ENCODE measurements at places on chromosomes 13 and 19. TPM values are rescaled to one million over a fixed set of nuclear protein-coding genes. Genes with fewer than 3 reads are reported as not detected.

The PSG5 gene
- not detected for total RNA-seq

The ACTMAP gene
- total RNA-seq = 3.8 TPM

The SYCN gene
- total RNA-seq = 3,883 TPM

The OR7C1 gene
- 0.03 TPM for total RNA-seq

The ATP4A gene
- 2.4 TPM for total RNA-seq

The CKM gene
- total RNA-seq = 1.2 TPM

The NPAS1 gene
- total RNA-seq = 0.21 TPM

The HNRNPM gene
- total RNA-seq = 47.7 TPM

The IZUMO2 gene
- not detected for total RNA-seq

The PEAK3 gene
- total RNA-seq = not detected

The SAFB2 gene
- 43.1 TPM for total RNA-seq

The KLK2 gene
- total RNA-seq = not detected

The TSEN34 gene
- total RNA-seq = 19.9 TPM

The MIER2 gene
- 7.0 TPM for total RNA-seq

The ZNF667 gene
- 2.0 TPM for total RNA-seq

The ZNF569 gene
- total RNA-seq = 1.7 TPM

DNA sequence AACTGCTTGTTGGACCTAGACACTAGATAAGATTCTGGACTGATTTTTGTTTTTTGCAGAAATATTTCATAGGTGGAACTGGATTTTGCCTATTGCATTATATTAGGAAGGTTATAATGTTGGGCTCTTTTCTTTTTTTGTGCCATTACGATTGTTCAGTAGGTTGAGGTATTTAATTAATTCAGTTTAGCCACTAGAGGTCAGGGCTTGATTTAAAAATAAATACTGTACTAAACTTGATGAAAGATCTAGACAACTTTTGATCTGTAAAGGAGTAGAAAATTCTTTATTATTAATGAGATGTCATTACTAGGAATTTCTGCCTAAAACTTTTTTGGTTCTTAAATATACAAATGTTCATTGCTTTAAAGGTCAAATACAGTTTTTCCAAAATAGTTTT is 15.2 kb upstream of the SUPT20H start:
- H3K36me3 ChIP-seq = no peaks in the 10 kb centered on the region
- H3K4me1 ChIP-seq = no peaks in the 10 kb centered on the region
- no peak for DNase-seq
- no peak overlapping the region for H3K4me3 ChIP-seq

- peak overlapping the region; percentile 71 for H3K4me3 ChIP-seq
- H3K27me3 ChIP-seq = no peaks in the 10 kb centered on the region
- DNase-seq = peak; percentile 44
- H3K27ac ChIP-seq = peak overlapping the region; percentile 78
These were observed 478 bp downstream of the LMO7 start for GRCh38 chr13:75636436-75637180.

GRCh38 chr13:44758630-44759383 is 182.7 kb upstream of the TSC22D1 start:
- peaks cover 53% of the 10 kb centered on the region for H3K4me1 ChIP-seq
- no peaks in the 10 kb centered on the region for H3K27me3 ChIP-seq

GRCh38 chr13:103517768-103518102 is 451.5 kb upstream of the SLC10A2 start:
- DNase-seq = no peak
- H3K4me3 ChIP-seq = no peak overlapping the region
- no peaks in the 10 kb centered on the region for H3K36me3 ChIP-seq
- no peaks in the 10 kb centered on the region for H3K27me3 ChIP-seq
- no peaks in the 10 kb centered on the region for H3K4me1 ChIP-seq

DNA sequence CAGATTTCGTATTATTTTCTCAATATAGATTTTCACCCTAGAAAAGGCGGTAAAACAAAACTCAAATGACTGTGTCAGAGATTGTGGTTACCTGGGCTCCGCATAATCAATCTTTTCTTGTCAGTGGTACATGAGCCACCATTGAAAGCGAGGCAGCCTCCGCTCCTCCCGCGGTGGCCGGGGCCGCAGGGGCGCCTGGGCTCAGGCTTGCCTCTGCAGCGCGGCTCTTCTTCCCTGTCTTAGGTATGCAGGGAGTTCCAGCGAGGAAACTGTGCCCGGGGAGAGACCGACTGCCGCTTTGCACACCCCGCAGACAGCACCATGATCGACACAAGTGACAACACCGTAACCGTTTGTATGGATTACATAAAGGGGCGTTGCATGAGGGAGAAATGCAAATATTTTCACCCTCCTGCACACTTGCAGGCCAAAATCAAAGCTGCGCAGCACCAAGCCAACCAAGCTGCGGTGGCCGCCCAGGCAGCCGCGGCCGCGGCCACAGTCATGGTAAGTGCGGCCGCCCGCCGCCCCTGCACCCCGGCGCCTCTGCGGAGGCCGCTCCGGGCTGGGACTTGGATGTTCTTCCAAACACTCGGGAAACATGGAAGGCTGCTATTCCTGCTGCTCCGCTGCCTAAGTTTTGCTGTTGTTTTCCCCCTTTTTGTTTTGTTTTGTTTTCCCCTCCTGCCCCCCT is 87.3 kb upstream of the RAP2A start:
- peaks cover 8% of the 10 kb centered on the region for H3K4me1 ChIP-seq
- no peak overlapping the region for H3K4me3 ChIP-seq
- no peak for DNase-seq

DNA sequence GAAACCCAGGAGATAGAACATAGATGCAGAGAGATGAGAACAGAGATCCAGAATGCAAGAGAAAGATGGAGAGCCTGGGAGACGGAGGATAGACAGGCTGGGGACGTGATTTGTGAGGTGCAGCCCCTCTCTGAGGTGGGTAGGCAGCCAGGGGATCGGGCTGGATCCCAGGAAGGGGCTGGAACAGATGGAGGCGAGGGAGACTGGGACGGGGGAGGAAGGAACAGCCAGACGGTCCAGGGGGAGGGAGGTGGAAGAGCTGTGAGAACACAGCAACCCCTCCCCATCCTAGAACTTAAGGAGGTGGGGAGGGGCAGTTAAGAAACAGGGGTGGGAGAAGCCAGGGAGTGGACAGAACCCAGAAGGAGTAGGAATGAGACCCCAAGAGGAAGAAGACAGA is 3.1 kb downstream of the SLC17A7 start:
- no peaks in the 10 kb centered on the region for H3K27me3 ChIP-seq
- no peak for DNase-seq
- H3K27ac ChIP-seq = no peak overlapping the region
- no peaks in the 10 kb centered on the region for H3K4me1 ChIP-seq

GRCh38 chr13:114104655-114105520 is 27.5 kb downstream of the RASA3 start:
- H3K27ac ChIP-seq = no peak overlapping the region
- no peaks in the 10 kb centered on the region for H3K36me3 ChIP-seq
- no peak overlapping the region for H3K4me3 ChIP-seq

DNA sequence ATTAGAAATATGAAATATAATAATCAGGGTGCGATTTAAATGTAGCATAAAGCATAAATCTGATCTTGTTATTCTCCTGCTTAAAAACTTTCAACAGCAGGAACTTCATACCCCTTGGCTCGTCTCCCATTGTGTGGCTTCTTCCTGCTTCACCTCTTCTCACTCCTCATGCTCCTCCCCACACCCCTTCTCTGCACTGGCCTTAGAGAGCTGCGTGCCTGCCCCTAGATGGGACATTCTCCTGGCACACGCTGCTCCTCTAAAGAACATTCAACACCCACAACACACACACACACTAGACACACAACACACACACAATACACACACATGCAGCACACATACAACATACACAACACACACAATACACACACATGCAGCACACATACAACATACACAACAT is 104.6 kb upstream of the RAP2A start:
- H3K4me3 ChIP-seq = no peak overlapping the region
- no peaks in the 10 kb centered on the region for H3K27me3 ChIP-seq

GRCh38 chr19:11152318-11153062 is 3.1 kb downstream of the SPC24 start:
- no peak overlapping the region for H3K27ac ChIP-seq
- no peaks in the 10 kb centered on the region for H3K36me3 ChIP-seq
- H3K4me3 ChIP-seq = no peak overlapping the region

GRCh38 chr13:62130062-62130970 is 714.7 kb upstream of the PCDH20 start:
- H3K27me3 ChIP-seq = no peaks in the 10 kb centered on the region
- no peak overlapping the region for H3K27ac ChIP-seq
- H3K36me3 ChIP-seq = no peaks in the 10 kb centered on the region
- DNase-seq = no peak
- H3K4me1 ChIP-seq = no peaks in the 10 kb centered on the region

DNA sequence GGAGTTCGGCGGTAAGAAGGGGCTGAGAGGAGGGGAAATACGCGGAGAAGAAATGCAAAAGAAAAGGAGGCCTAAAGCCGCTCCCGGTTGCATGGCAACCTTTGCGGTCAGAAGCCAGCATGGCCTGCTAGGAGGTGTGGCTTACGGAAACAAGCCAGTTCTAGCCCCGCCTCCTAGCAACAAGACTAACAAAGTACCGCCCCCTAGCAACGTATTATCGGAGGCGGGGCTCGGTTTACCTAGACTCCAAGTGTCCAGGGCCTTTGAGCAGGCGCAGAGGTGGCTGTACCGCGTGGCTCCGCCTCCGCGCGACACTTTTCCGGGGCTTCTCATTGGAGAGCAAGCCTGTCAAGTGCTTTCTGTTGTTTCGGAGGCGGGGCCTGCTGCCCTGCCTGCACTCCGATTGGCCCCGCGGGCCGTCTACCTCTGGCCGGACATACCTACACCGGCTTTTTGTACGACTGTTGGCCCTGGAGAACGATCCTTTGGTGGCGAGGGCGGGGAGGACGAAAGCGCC is 339 bp upstream of the CYTH2 start:
- H3K4me3 ChIP-seq = peak overlapping the region; percentile 83
- H3K36me3 ChIP-seq = peaks cover 29% of the 10 kb centered on the region
- H3K27me3 ChIP-seq = no peaks in the 10 kb centered on the region
- H3K27ac ChIP-seq = peak overlapping the region; percentile 91

DNA sequence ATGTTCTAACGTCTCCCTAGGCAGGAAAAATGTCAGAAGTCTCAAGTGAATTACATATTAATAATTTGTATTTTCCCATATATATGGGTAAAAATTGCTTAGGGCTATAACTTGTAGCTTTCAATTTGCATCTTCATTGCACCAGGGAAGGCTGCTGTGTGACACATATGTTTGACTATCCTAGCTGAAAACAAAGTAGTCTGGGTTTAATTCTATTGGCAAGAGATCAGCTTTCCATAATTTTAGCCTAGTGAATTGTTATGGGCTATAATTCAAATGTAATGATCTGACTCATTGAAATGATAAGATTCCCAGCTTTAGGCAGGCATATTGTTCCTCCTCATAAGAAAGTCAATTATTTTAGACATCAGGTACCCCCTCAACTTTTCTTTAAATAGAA is 553.1 kb downstream of the DCT start:
- no peak overlapping the region for H3K4me3 ChIP-seq
- no peaks in the 10 kb centered on the region for H3K4me1 ChIP-seq
- H3K27ac ChIP-seq = no peak overlapping the region
- DNase-seq = no peak

- DNase-seq = no peak
- peaks cover 4% of the 10 kb centered on the region for H3K4me1 ChIP-seq
- H3K36me3 ChIP-seq = no peaks in the 10 kb centered on the region
- H3K4me3 ChIP-seq = no peak overlapping the region
These were observed 71.9 kb downstream of the TNFRSF19 start for GRCh38 chr13:23642110-23642509.

DNA sequence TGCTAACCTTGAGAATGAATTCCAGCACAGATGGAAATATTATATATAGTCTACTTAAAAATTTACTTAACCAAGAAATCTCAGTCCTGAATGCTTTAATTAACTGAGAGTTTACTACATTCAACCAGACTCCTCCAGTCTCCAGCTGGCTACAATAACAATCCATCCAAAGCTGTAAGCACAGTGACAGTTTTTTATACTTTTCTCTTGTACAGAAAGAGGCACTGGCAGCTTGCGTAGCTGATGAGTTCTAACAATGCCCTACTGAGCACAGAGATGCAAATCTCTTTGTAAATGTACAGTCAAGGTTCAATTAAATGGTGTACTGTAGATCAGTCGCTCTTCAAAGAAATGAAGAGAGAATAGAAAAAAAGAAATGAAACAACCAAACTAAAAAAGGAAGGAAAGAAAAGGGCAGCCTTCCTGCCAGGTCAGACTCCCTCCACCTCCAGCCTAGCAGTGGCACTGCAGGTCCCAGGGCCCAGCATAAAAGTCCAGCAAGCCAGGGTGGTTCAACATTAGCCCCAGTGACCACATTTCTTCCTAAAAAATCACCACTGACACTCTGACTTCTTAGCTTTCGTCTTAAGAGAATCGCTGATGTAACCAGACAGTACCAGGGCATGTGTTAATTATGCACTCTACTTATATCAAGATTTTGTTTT is 88.4 kb downstream of the SACS start:
- H3K27me3 ChIP-seq = no peaks in the 10 kb centered on the region
- no peak overlapping the region for H3K4me3 ChIP-seq
- no peaks in the 10 kb centered on the region for H3K4me1 ChIP-seq
- no peak for DNase-seq
- H3K27ac ChIP-seq = no peak overlapping the region

GRCh38 chr19:55688422-55689218 is 13.6 kb downstream of the EPN1 start:
- peaks cover 47% of the 10 kb centered on the region for H3K36me3 ChIP-seq
- peaks cover 15% of the 10 kb centered on the region for H3K4me1 ChIP-seq
- DNase-seq = peak; percentile 49
- no peak overlapping the region for H3K4me3 ChIP-seq
- H3K27me3 ChIP-seq = no peaks in the 10 kb centered on the region
- H3K27ac ChIP-seq = no peak overlapping the region

DNA sequence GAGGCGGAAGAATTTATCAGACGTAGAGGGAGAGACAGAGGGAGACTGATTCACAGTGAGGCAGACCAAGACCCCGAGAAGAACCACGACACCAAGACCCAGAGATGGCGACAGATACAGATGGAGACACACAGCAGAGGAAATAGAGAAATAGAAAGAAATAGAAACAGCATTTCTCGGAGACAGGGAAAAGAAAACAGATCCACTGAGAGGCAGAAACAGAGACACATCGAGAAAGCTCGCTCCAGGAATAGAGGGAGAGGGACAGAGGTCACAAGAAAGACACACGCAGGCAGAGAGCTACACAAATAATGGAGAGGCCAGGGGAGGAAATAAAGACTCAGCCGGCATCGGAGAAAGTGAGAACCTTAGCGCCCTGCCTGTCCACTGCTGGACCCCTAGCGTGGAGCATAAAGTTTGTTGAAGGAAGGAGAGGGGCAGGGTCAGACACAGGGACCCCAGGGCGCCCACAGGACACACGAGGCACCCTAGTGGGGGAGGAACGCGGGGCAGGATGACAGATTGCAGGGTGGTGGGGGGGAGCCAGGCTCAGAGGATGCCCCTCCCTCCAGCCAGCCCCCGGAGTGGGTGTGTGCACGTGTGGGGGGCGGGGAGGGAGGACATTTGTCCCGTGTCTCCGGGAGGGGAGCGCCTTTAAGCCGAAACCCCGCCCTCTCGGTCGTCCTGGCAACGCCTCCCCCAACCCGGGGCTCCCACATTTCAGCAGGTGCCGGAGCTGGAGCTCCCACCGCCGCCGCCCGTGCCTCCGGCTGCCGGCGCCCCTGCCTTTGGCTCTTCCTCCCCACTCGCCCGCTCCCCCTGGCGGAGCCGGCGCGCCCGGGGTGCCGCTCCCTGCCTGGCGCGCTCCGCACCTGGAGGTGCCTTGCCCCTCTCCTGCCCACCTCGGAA is at the start of gene PRKCG:
Gene PRKCG (plus strand): TSS at position 716 of the 909 bp plus-strand sequence. CDS start 298 bp downstream, outside the sequence.
- peaks cover 5% of the 10 kb centered on the region for H3K27me3 ChIP-seq
- peaks cover 5% of the 10 kb centered on the region for H3K4me1 ChIP-seq
- H3K36me3 ChIP-seq = no peaks in the 10 kb centered on the region
- no peak within 1 kb of the TSS for H3K27ac ChIP-seq
- H3K4me3 ChIP-seq = peak within 1 kb of the TSS; percentile 20
- peak; percentile 41 for DNase-seq

- no peak for DNase-seq
- H3K4me3 ChIP-seq = no peak overlapping the region
- no peaks in the 10 kb centered on the region for H3K4me1 ChIP-seq
- no peak overlapping the region for H3K27ac ChIP-seq
- no peaks in the 10 kb centered on the region for H3K27me3 ChIP-seq
These were observed 287.0 kb downstream of the FGF9 start for GRCh38 chr13:21957833-21958232.

Measured in pancreas (tissue), 10 donors.